ENCODE measurements at places on chromosomes 1 and 21.

- DNase-seq: no peak
Observed at GRCh38 chr1:33186936-33187335, 5.1 kb upstream of the TRIM62 start.

DNA sequence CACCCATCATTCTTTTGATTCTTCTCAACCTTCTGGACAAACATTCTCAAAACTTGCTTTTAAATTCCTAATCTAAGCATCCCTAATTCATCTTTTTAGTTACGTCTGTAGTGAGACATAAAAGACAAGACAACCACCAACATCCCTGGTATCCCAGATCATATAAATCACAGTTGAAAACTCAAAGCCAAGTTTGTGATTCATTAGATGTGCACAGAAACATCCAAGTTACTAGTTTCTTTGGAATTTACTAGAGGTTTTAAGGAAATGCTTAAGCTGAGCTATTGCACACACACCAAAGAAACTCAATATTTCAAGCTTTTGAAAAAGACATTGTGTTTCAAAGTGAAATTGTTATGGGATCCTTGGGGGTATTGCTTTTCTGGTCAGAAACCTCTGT is 47.6 kb downstream of the ATP6V1G3 start:
- peak; percentile 62 for DNase-seq

DNA sequence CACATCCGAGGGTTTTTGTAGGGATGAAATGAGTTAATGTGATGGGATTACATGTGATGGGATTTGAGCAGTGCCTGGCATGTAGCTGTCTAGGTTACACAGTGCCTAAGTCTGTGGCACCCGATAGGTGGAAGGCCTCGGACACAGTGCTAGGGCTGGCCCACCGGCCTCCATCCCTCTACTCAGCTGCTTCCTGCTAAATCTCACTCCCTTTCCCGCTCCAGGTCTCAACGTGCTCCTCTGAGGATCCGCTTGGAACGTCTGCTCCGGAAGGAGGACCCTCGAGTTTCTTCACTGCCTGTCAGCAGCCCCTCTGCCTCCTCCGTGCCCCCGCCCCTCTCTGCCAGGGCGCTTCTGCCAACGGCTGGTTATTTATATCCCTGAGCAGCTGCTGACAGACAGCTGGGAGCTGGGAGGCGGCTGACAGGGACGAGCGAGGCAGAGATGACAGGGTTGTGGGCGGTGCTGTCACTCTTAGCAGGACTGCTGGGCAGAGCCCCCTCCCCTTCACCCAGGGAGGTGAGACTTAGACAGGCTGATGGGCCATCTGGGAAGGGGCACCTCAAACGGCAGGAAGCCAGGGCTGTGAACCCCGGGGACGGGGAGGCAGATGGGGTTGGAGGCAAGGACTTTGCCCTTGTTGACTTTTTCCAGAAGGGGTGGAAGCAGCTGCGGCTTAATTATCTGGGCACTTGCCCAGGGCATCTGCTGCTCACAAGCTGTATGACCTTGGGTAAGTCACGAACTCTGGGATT is 26.6 kb upstream of the LRRN2 start:
- no peak for DNase-seq

DNA sequence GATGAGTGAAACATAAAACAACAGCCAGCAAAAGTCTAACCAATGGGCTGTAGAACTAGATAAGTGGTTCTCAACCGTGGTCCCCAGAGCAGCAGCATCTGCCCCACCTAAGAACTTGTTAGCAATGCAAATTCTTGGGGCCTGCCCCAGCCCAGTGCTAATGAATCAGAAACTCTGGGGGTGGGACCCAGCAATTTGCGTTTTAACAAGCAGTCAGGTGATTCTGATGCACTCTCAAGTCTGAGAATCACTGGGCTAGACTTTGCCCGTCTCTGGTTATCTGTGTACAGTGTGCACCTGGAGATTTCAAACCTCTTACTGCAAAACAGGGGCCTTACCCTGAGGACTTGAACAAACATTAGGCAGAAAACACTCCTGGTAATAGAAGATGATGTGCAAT is 66.5 kb downstream of the PLXNA2 start:
- peak; percentile 36 for DNase-seq

DNA sequence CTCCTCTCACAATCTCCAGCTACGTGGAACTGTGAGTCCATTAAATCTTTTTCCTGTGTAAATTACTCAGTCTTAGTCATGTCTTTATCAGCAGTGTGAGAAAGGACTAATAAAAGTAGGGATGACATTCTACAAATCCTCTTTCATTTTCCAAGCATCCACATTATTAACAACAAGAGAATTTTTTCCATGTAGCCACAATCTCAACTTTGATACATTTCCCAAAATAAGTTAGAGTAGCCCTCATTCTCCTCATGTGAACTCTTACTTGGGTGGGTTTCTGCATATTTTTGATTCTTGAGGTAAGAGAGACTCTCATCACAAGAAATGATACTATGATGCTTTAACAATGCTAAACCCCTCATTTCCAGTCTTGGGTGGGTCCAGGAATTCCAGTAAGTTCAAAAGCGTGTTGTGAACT is 52.8 kb downstream of the TNFSF18 start:
- peak; percentile 24 for DNase-seq

DNA sequence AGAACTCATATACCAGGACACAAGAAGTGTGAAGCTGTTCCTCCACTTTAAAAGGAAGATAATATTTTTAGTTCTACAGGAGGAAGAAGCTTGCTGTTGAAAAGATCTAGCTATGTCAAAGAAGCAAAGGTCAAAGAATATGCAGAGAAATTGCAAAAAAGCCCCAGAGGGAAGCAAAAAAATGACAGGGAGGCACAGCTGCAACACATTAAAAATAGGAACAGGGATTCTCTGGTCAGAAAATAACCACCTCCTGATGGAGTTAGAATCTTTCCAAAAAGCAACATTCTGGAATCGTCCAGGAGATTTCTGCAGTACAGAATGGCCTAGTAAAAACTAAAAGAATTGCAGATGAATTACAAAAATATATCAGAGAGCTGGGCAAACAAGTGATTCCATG is 238.9 kb upstream of the PRMT6 start:
- DNase-seq: no peak

- DNase-seq: no peak
Observed at GRCh38 chr1:57483954-57484353, 60.1 kb upstream of the DAB1 start.

DNA sequence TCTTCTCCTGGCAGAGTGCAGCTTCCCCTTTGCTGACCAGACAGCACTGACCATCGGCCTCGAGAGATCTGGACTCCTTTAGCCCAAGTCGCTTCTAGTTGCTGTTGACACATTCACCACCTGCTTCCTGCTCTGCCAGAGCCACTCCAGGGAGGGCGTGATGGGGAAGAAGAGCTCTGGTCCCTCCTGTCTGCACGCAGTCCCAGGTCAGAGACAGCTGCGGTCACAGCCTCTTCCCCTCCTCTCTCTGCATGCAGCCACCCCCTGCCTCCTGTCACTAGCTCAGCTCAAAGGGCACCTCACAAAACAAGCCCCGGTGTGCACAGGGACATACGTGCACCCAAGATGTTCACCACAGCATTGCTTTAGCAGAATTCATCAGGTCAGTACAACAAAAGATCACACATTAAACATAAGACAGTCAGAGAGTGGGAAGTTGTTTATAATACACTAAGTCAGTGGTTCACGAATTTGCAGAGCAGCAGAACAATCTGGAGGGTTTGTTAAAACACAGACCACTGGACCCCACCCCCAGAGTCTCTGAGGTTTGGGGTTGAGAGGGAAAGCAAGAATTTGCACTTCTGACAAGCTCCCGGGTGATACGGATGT is 132.9 kb downstream of the SYF2 start:
- no peak for DNase-seq

DNA sequence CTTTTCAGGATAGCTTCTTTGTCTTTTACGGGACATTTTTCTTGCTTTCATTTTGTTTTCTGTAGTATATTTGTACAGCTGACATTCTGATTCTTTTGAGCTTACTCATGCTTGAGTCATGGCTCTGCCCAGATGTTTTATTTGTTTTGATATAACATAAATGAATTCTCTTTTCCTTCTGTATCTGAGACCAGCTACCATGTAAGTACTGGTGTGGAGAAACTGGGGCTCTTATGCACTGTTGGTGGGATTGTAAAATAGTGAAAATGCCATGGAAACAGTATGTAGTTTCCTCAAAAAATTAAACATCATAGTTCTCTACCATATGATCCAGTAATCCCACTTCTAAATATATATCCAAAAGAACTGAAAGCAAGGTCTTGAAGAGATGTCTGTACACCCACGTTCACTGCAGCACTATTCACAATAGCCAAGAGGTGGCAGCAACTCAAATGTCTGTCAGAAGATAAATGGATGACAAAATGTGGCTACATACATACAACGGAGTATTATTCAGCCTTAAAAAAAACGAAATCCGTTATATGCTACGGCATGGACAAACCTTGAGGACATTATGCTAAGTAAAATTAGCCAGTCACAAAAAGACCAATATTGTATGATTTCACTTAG is 61.4 kb downstream of the EIF2B3 start:
- peak; percentile 70 for DNase-seq

GRCh38 chr21:33261635-33262034 is 4.5 kb upstream of the IL10RB start:
- DNase-seq: no peak

- DNase-seq: no peak
Observed at GRCh38 chr1:116164604-116165368, 53.6 kb downstream of the MAB21L3 start.

- DNase-seq: peak; percentile 26
Observed at GRCh38 chr1:181676269-181676668, 193.0 kb downstream of the CACNA1E start.

GRCh38 chr1:151007853-151008243 is 401 bp upstream of the PRUNE1 start:
- DNase-seq: no peak

- DNase-seq: no peak
Observed at GRCh38 chr21:41367945-41368734, 6.3 kb downstream of the MX2 start.

GRCh38 chr1:27031235-27032118 is 18.8 kb upstream of the TENT5B start:
- peak; percentile 86 for DNase-seq

- DNase-seq: no peak
Observed at GRCh38 chr1:219476116-219476515, 136.8 kb downstream of the ZC3H11B start.

DNA sequence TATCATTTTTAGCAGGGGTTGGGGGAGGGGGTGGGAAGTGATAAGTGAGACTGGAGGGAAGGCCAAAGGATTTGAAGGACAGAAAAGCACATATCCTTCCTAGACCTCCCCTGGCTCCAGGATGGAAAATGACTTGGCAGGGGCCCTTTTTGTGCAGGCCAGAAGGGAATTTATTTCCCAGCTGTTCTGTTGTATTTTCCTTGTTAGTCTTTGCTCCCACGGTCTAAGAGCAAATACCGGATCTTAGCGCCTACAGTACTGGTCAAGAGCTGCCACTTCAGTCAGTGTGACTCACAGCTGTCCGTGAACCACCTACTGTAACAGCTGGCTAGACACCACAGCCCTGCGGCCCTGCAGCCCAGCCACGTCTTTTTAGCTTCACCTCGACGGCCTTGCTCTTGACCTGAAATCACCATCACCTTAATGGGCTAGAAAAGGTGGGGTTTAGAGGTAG is 51.0 kb upstream of the ERRFI1 start:
- DNase-seq: peak; percentile 89

- DNase-seq: no peak
Observed at GRCh38 chr1:11571906-11572616, 82.2 kb downstream of the FBXO2 start.

Data from mammary epithelial cell (primary cell).